GM23248 (cell line): ENCODE measurements at places on chromosomes 1 and 21. TPM values are rescaled to one million over a fixed set of nuclear protein-coding genes. Genes with fewer than 3 reads are reported as not detected.

DNA sequence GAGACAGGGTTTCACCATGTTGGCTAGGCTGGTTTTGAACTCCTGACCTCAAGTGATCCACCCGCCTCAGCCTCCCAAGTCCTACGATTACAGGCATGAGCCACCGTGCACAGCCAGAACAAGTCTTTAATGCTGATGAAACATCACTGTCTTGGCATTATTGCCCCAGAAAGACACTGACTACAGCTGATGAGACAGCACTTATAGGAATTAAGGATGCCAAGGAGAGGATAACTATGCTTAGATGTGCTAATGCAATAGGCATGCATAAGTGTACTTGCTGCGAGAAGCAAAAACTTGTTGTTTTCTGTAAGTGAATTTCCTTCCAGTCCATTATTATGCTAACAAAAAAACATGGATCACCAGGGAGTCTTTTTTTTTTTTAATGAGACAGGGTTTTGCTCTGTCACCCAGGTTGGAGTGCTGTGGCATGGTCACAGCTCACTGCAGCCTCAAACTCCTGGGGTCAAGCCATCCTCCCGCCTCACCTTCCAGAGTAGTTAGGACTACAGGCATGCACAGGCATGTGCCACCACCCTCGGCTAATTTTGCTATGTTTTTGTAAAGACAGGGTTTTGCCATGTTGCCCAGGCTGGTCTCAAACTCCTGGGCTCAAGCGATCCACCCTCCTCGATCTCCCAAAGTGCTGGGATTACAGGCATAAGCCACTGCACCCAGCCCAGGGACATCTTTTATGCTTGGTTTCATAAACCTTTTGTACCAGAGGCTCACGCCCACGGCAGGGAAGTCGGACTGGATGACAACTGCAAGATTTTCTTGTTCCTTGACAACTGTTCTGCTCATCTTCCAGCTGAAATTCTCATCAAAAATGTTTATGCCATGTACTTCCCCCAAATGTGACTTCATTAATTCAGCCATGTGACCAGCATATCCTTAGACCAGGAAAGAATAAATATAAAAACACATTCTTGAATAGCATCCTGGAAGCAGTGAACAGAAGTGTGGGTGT, 23.1 kb downstream of the RHEX start:
- no peaks in the 10 kb centered on the region for H3K36me3 ChIP-seq
- peak; percentile 91 for DNase-seq
- H3K27ac ChIP-seq: no peak overlapping the region
- 0 out of 2 replicates have a peak, but pooled peaks cover 4% of the 10 kb centered on the region for H3K4me1 ChIP-seq
- no peak overlapping the region for H3K4me3 ChIP-seq

DNA sequence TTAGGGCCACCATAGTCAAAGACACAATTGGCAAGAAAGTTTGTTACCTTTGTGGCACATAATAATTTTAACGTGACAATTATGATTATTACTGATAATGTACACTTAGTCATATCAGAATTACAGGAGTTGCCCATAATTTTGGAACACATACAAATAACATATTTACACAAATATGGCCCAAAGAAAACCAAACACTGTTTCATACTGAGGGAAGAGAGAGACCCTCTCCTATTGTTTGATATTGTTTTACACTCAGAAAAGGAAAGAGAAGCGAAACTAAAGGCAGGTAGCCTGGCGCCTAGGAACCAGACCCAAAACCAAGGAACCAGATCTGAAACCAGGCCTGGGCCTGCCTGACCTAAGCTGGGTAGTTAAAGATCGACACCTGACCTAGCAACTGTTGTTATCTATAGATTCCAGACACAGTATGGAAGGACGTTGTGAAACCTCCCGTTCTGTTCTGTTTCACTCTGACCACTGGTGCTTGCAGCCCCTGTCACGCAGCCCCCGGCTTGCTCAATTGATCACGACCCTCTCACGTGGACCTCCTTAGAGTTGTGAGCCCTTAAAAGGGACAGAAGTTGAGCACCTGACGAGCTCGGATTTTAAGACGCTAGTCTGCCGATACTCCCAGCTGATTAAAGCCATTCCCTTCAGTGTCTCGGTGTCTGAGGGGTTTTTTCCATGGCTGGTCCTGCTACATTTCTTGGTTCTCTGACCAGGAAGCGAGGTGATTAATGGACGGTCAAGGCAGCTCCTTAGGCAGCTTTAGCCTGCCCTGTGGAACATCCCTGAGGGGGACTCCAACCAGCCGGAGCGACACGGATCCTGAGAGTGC, 27.9 kb downstream of the C1orf115 start:
- no peak overlapping the region for H3K4me3 ChIP-seq
- no peak overlapping the region for H3K27ac ChIP-seq
- H3K27me3 ChIP-seq: peaks cover 3% of the 10 kb centered on the region
- no peaks in the 10 kb centered on the region for H3K4me1 ChIP-seq

GRCh38 chr1:232454227-232454886, 175.6 kb downstream of the SIPA1L2 start:
- H3K27ac ChIP-seq: no peak overlapping the region
- no peaks in the 10 kb centered on the region for H3K27me3 ChIP-seq
- no peak overlapping the region for H3K4me3 ChIP-seq
- no peak for DNase-seq
- no peaks in the 10 kb centered on the region for H3K36me3 ChIP-seq

GRCh38 chr1:184827600-184828368, 73.1 kb upstream of the EDEM3 start:
- no peak overlapping the region for H3K4me3 ChIP-seq
- no peaks in the 10 kb centered on the region for H3K36me3 ChIP-seq
- H3K27me3 ChIP-seq: no peaks in the 10 kb centered on the region
- H3K27ac ChIP-seq: no peak overlapping the region
- peak; percentile 57 for DNase-seq

- no peaks in the 10 kb centered on the region for H3K27me3 ChIP-seq
- no peaks in the 10 kb centered on the region for H3K36me3 ChIP-seq
- no peak overlapping the region for H3K4me3 ChIP-seq
- H3K4me1 ChIP-seq: no peaks in the 10 kb centered on the region
- DNase-seq: no peak
These were observed 86.7 kb downstream of the PTPRU start for GRCh38 chr1:29322861-29323585.

DNA sequence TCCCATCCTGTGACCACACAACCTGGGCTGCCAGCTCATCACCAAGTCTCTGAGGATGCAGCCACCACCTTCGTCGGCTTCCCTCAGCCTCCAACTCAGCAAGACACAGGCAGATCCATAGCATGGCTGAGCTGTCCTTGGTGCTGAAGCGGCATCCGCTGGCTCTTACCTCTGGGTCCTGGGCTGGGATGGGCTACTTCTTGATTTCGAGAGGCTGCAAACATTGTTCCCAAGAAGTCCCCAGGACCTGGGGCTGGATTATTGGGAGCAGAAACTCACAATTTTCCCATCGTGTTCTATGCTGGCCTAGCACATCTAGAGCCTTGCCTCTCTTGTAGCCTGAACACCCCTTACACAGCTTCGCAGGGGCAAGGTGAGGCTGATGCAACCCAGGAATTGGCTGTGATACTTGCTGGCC, 24.9 kb upstream of the C1QA start:
- H3K36me3 ChIP-seq: no peaks in the 10 kb centered on the region
- peak; percentile 60 for DNase-seq
- H3K27me3 ChIP-seq: peaks cover 32% of the 10 kb centered on the region
- no peak overlapping the region for H3K27ac ChIP-seq
- no peak overlapping the region for H3K4me3 ChIP-seq
- H3K4me1 ChIP-seq: no peaks in the 10 kb centered on the region

GRCh38 chr1:220409771-220410595, 118.0 kb upstream of the MARK1 start:
- H3K4me3 ChIP-seq: no peak overlapping the region
- H3K4me1 ChIP-seq: peaks cover 5% of the 10 kb centered on the region; the same call in 1 of the 2 replicates

- H3K27ac ChIP-seq: no peak overlapping the region
- peaks cover 22% of the 10 kb centered on the region; the same call in 1 of the 2 replicates for H3K27me3 ChIP-seq
- no peak overlapping the region for H3K4me3 ChIP-seq
- H3K36me3 ChIP-seq: no peaks in the 10 kb centered on the region
- peak; percentile 33 for DNase-seq
- no peaks in the 10 kb centered on the region for H3K4me1 ChIP-seq
These were observed 126.0 kb downstream of the SYF2 start for GRCh38 chr1:25106352-25106751.

- peak; percentile 85 for DNase-seq
- H3K4me3 ChIP-seq: no peak overlapping the region
- peak overlapping the region; percentile 43 for H3K27ac ChIP-seq
These were observed 61.8 kb upstream of the DAB1 start for GRCh38 chr1:57485643-57486042.

GRCh38 chr1:162319493-162320175, 57.0 kb downstream of the SPATA46 start:
- H3K27me3 ChIP-seq: no peaks in the 10 kb centered on the region; the same call in none of the 2 replicates
- DNase-seq: peak; percentile 71
- no peaks in the 10 kb centered on the region for H3K36me3 ChIP-seq
- no peak overlapping the region for H3K4me3 ChIP-seq
- peaks cover 7% of the 10 kb centered on the region; the same call in 1 of the 2 replicates for H3K4me1 ChIP-seq

DNA sequence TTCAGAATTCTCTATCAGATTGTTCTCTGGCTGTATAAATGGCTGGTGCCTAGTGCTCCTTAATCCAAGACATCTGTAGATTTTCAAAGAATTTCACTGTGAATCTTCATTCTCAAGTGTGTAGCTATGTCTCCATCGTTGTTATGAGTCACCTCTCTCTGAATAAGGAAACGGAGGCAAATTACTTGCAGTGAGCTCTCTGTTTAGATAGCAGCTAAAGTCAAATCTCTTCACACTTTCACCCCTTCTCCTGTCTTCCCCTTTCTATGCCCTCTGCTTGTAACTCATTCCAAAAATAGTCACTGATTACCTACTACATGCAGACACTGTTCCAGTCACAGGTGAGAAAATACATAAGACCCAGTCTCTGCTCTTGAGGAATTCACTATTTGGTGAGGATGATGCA, 39.7 kb downstream of the CHML start:
- peaks cover 9% of the 10 kb centered on the region for H3K4me1 ChIP-seq
- peak; percentile 80 for DNase-seq
- H3K36me3 ChIP-seq: no peaks in the 10 kb centered on the region
- no peaks in the 10 kb centered on the region for H3K27me3 ChIP-seq
- no peak overlapping the region for H3K4me3 ChIP-seq
- no peak overlapping the region for H3K27ac ChIP-seq

DNA sequence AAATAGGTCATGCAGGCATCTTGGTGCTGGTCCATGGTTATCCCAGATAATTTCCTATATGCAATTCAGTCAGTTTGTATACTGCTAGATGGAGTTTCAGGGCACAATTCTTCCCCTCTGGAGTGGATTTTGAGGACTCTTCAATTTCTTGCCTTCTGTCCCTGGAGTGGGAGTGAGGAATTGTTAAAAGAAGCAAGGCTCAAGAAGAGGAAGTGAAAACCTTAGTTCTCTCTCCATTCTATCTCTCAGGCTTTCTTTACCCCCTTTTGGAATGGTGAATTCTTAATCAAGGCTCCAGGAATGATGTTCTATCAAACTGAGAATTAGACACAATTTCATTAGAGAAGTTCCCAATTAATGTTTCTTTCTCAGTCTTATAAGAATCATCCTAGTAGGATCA, 67.1 kb downstream of the RWDD3 start:
- no peaks in the 10 kb centered on the region for H3K36me3 ChIP-seq
- 0 out of 2 replicates have a peak, but pooled peaks cover under 1% of the 10 kb centered on the region for H3K27me3 ChIP-seq
- no peak for DNase-seq
- no peak overlapping the region for H3K4me3 ChIP-seq
- no peaks in the 10 kb centered on the region for H3K4me1 ChIP-seq

- peaks cover 13% of the 10 kb centered on the region for H3K4me1 ChIP-seq
- no peak within 1 kb of the TSS for H3K27ac ChIP-seq
- H3K27me3 ChIP-seq: no peaks in the 10 kb centered on the region
These were observed at the start of gene TFAP2E for GRCh38 chr1:35573198-35574124. TSS of gene TFAP2E (plus strand) at chr1:35573314. CDS start at chr1:35573578, 264 bp downstream.

GRCh38 chr1:6461051-6461530, 4.9 kb downstream of the TNFRSF25 start:
- H3K4me1 ChIP-seq: no peaks in the 10 kb centered on the region
- H3K27ac ChIP-seq: no peak overlapping the region
- H3K27me3 ChIP-seq: peaks cover 24% of the 10 kb centered on the region
- no peak overlapping the region for H3K4me3 ChIP-seq

DNA sequence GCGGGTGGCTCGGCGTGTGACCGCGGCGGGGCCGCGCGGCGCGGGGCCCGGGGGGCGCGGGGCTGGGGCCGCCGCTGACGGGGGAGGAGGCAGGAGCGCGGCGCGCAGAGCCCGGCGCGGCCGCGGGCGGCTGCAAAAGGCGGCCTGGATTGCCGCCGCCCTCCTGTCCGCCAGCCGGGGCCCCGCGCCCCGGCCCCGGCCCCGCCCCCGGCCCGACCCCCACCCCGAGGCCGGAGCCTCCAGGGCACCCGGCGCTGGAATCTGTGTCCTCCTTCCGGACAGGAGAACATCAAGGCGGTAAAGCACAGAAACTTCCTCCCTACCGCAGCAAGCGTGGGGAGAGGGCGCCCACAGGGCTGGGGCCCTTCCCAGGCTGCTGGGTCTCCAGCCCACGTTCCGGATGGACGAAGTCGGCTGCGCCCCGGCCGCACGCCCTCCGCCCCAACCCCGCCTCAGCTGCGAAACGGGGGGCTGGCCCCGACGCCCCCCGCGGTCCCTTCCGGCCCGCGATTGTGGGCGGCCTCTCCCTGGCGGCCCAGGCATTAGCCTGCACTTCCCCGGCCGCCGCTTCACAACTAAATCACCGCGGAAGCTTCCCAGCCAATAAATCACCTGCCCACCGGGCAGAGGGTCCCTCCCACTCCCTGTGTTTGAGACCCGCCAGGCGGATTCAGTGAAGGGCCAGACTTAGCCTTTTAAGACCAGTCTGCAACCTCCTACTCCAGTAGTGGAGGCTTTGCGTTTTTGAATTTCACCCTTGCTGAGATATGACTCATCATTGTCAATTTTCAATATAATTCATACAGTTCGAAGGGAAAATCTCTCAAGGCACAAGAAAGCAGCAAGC, 106.0 kb downstream of the SLC45A1 start:
- peak; percentile 78 for DNase-seq
- H3K4me1 ChIP-seq: peaks cover 32% of the 10 kb centered on the region
- H3K36me3 ChIP-seq: peaks cover 5% of the 10 kb centered on the region; the same call in 1 of the 2 replicates

- no peaks in the 10 kb centered on the region for H3K4me1 ChIP-seq
- H3K27ac ChIP-seq: no peak overlapping the region
- H3K27me3 ChIP-seq: peaks cover 13% of the 10 kb centered on the region; the same call in 1 of the 2 replicates
- H3K4me3 ChIP-seq: no peak overlapping the region
These were observed 23.7 kb upstream of the REG4 start for GRCh38 chr1:119834990-119835389.

CHI3L2 gene
- not detected in 2 replicates for total RNA-seq

PLXNA2 gene
- 5.4 and 6.4 TPM in 2 replicates for total RNA-seq

ZFP69B gene
- 3.0 and 4.2 TPM in 2 replicates for total RNA-seq

OR2L3 gene
- total RNA-seq: not detected in 2 replicates

SPRR2B gene
- not detected in 2 replicates for total RNA-seq

SMCP gene
- total RNA-seq: not detected in 2 replicates

UBXN11 gene
- 4.8 and 5.8 TPM in 2 replicates for total RNA-seq
